Right ventricle myocardium inferior (tissue), 1 donor: ENCODE measurements at places on chromosomes 2 and 18.
A peak's percentile ranks its signal among the peaks of the same experiment; 100 is the strongest.

DNA sequence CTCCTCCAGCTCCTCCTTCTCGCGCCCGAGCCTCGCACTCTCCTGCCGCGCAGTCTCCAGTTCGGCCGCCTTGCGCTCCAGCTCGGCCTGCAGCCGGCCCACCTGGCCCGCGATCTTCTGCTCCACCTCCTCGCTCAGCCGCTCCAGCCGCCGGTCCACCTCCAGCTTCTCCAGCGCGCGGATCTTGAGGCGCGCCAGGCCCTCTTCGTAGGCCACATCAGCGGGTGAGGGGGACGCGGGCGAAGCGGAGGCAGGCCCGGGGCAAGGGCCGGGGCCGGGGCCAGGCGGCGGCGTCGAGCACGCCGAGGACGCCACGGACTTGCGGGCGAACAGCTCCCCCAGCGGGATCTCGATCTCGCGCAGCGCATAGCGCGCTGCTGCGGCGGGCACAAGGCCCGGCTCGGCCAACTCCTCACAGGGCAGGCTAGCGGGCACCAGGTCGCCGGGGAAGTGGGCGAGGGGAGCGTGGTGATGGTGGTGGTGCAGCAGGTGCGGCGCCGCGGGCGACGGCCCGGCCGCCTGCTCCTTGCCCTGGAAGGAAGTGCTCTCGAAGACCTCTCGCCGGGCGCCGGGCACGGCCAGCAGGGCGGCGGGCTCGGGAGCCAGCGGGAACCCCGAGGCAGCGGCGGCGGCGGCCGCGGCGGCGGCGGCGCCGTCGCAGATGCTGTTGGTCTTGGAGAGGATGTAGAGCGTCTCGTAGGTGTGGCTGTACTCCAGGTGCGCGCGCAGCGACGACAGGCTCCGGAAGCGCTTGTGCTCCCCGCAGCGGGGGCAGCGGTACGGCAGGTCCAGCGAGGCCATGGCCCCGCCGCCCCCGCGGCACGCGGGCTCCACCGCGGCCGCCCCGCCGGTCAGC is 15.2 kb downstream of the FBXO41 start:
- DNase-seq, result no peak

DNA sequence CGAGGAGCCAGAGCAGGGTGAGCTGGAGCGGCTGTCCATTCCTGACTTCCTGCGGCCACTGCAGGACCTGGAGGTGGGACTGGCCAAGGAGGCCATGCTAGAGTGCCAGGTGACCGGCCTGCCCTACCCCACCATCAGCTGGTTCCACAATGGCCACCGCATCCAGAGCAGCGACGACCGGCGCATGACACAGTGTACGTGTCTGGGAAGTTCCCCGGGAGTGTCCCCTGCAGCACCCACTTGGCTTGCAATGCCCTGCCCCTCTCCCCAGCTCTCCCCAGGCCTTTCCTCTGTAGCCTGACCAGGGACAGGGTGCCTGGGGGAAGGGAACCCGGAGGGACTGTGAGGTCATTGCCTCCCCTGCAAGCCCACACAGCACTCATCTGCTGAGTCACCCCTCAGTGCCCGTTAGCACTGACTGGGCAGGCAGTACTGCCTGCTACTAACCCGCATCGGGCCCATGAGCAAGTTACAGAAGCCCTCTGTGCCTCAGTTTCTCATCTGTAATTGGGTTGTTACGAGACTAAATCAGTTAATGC is 29.4 kb upstream of the GMPPA start:
- DNase-seq, result peak; percentile 70

DNA sequence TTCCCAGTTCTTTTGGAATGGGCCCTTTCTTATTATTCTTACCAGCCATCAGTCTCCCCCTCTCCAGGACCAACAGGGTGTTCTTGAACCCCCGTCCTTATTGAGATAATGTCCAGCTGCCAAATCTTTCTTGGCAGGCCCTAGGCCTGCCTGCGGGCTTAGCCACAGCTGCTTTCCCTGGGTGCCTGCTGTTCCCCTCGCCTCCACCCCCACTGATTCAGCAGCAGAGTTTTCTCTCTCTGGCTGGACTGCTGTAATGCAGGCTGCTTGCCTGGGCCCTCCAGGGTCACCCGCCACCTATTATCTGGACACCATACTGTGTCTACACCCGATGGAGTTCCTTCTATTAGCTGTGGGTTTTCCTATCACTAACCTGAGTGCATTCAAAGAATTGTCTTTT is 395.4 kb upstream of the ATP5MC3 start:
- no peak for DNase-seq

DNA sequence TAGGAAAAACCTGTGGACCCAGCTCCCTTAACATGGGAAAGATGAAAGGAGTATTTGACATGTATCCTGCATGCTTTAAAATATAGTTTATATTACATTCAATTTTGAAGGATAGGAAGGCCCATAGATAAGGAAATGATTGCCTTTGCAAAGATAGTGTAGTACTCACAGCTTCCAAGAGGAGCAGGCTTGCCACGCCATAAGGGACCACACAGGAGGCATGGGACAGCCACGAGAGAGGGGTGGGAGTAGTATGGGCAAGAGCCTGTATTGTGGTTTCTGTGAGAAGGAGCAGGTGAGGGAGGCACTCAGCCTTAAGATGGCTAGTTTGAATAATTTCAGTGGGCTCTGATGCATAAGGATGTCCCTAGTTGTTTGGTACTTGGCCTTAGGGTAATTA is 740.3 kb downstream of the SATB2 start:
- no peak for DNase-seq

- DNase-seq, result no peak
These were observed 243.8 kb downstream of the FAM210A start for GRCh38 chr18:13482618-13482945.
